T-helper 1 cell (primary cell): ENCODE measurements at places on chromosomes 7 and 10.
A peak's percentile ranks its signal among the peaks of the same experiment; 100 is the strongest.

GRCh38 chr7:24025094-24025493, 258.9 kb upstream of the NPY start:
- no peak for DNase-seq

- DNase-seq = no peak
Observed at GRCh38 chr7:112414855-112415490, 35.3 kb upstream of the IFRD1 start.

DNA sequence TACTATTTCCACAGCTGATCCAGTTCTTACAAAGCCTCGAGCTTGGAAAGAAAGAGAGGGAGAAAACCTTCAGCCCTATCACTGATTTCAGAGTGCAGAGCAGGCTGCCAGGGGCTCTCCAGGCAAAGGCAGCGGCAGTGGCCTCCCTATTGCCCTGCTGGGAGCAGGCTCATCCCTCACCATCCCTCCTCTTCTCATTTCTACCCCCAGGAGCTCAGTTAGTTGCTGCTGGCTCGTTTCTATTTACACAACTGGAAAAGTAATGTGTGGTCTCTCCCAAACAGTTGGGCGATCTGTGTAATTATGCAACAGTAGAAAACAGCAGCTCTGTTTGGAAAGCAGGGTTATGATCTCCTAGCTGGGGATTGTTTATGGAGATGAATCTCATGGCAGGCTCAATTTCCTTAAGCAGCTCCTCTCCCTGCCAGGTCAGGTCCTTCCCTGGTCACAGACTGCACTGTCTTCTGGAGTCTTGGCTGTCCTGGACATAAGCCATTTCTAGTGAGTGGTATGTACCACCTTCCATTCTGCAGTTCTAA, 28.7 kb upstream of the TNS3 start:
- DNase-seq = no peak

DNA sequence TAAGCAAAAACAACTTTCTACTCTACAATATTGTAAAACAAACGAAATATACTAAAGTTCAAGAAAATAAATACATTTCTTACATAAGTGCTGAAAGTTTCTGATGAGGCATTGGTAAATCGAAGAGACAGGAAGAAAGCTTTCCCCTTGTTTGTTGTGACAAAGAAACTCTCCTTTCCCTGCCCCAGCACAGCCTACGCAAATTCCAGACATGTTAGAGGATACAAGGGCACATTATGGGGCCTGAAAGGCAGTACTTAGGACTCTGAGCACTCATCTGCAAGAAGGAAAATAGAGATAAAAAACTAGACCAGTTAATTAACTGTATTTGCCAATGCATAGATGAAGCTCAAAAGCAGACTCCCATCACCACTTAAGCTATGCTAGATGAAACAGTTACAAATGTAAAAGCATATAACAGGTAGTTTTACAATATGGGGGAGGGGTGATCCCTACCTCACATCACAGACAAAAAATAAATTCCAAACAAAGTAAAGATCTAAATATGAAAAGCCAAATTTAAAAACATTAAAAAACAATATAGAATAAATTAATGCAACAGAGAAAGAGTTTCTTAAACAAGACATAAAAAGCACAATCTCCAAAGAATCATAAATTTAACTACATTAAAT, 21.8 kb downstream of the ARHGAP19 start:
- DNase-seq = no peak

- DNase-seq = no peak
Observed at GRCh38 chr7:83096065-83096580, 66.6 kb downstream of the PCLO start.

DNA sequence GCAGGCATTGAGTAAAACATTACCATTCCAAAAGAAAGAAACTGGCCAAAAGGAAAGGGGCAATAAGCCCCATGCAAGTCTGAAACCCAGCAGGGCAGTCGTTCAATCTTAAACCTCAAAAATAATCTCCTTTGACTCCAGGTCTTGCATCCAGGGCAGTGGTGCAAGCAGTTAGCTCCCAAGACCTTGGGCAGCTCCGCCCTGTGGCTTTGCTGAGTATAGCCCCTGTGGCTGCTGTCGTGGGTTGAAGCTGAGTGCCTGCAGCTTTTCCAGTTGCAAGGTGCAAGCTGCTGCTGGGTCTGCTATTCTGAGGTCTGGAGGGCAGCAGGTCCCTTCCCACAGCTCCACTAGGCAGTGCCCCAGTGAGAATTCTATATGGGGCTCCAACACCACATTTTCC, 580.1 kb upstream of the AUTS2 start:
- no peak for DNase-seq

GRCh38 chr7:140230516-140230860, 53.7 kb upstream of the KDM7A start:
- DNase-seq = peak; percentile 64

DNA sequence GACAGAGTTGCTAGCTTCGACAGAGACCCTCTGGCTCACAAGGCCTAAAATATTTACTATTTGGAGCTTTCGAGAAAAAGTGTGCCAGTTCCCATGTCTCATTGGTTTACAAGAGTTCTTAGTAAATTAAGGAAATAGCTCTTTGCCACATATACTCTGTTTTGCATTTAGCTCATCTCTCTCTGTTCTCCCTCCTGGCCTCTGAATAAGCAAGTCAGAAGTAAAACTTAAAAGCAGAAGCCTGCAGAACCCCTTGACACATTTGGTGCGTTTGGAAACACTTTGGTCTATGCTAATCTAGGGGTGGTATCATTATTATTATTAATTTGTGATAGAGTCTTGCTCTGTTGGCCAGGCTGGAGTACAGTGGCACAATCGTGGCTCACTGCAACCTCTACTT, 6.4 kb downstream of the CARD11 start:
- DNase-seq = no peak

- peak; percentile 81 for DNase-seq
Observed at GRCh38 chr10:5629303-5630111, 36.9 kb downstream of the ASB13 start.
